ENCODE measurements at places on chromosomes 4 and X.

DNA sequence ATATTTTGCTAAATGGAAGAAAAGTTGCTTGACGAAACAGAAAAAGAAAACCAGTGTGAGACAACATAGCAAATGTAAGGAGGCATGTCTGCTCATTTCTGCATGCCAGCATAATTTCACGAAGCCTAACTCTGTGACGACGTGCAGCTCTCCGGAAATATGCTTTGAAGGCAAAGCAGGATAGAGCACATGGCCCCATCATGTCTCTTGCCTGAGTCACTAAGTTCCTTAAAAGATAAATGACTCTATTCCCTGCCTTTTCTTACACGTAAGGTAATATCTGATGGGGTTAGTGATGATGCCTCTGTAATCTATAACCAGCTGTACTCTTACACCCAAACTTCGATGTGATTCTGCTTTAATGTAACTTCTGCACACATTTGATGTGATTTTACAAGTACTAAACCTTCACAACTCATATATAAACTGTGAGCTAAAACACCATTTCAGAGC, 64.5 kb downstream of the ANXA3 start:
- no peak for DNase-seq

DNA sequence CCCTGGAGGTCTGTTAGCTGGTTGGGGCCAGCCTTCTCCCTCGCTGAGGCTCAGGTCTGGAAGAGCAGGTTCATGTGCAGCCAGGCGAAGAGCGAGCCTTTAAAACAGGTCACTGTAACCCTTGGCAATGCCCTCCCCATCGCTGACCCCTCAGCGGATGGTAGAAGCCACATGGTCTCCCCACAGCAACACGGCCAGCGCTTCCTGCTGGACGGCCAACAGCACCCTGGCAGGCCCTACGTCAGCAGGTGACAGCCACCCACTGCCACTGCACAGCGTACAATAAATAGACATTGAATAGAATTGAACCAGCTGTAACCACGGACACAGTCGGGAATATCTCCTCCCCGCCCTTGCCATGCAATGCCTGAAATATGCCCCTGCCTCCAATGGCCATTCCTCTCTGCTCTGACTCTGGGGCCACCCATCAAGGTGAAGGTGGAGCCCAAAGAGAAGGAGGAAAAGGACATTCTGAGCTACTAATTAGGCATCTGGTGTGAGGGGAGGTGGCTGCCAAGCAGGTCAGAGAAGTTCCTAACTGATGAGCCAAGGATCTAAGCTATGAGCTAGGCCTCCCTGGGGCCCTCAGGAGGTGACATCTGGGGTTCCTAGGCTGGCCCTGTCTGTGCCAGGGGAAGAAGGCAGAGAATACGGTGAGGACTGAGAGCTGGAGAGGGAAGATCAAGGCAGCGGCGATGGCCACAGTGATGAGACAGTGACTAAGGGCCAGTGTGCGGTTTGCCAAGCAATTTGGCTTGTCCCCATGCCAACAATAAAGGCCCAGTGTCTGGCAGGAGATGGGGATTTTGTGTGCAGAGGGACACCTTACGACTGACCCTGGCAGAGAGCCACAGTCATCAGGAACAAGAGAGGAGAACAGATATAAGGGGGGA, 202.3 kb downstream of the BCOR start:
- DNase-seq = no peak

DNA sequence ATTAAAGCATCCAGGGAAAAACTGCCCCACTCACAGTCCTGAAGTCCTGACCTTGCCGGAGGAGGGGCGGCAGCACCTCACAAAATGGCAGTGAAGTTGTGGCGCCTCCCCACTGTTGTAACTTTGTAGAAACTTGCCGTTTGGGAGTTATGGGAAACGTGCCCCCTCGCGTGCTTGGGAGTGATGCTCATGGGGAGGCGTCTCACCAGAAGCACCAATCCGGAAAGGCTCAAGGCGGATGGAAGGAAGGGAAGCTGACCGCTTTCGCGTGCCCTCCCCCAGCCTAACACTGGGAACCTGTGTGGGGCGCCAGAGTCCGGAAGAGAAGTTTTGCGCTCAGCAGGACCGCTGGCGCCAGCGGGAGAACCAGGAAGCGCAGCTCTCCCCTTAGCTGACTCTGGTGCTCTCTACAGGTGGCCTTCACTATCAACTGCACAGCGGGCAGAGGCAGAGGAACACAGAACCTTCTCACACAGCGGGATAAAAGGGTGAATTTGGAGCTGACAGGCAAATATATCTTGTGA, at the start of the genes CT45A10 and SAGE1:
Gene CT45A10, minus strand, starts transcription at position 151 of the 524 bp plus-strand sequence. CDS start 8,100 bp downstream, outside the sequence.
Gene SAGE1, plus strand, starts transcription at position 423 of the 524 bp plus-strand sequence. CDS start 2,527 bp downstream, outside the sequence.
- DNase-seq = no peak

DNA sequence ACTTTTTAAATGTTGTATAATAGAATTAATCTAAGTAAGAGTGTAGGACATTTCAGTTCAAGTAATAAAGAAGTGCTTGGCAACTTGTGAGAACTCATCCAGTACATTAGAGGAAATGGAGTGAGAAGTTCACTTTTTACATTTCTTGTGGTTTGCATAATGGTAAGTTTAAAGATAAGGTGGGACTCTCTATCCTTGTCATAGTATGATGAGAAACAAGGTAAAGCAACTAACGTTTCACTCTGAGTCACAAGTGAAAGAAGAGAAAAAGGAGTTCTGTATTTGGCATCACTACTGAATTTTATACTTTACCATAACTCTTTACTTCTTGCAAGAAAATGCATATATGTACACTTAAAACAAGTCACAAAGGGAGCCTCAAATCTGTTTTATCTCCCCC, 219.4 kb downstream of the SLC4A4 start:
- no peak for DNase-seq

- no peak for DNase-seq
Measured at GRCh38 chr4:87961993-87962392, 13.5 kb upstream of the SPP1 start.

DNA sequence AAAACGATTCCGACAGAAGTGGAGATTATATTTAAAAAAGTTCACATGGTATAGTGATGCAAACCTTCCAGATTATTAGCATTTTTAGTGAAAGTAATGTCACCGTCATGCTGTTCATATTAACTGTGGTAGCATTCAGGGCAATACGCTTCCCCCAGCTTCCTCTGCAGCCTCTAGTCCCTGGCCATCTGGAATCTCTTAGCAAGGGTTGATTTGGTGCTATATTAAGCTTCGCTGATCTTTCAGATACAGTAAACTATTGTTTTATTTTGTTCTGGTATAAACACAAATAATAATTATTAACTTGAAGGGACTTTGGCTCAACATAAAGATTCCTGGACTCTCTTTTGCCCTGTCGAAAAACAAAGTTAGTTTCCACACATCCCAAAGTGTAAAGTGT, 1080.5 kb upstream of the TENM3 start:
- DNase-seq = no peak

DNA sequence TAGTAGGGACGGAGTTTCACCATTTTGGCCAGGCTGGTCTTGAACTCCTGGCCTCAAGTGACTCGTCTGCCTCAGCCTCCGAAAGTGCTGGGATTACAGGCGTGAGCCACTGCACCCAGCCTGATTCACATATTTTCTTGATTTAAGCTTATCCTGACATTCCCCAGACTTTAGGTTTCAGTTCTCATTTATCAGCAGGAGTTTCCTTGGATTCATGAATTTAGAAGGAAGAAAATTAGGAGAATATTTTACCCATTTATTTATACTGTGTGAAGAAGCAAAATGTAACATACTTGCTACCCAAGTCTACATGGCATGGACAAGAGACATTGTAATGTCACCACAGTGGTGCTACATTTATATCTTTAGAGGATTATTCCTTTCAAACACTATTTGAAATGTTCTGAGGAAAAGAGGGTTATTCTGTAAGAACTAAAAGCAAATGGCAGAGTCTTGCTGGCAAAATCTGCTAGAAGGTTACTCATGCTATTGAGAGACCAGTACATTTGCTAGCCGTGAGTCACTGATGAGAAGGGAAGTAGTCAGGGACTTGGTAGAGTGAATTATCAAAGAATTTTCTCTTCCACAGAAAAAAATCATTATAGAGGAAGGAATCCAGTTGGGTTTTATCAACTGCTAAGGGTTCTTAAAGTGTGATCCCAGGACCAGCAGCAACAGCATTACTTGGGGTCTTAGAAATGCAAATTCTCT, 26.1 kb upstream of the CFAP299 start:
- no peak for DNase-seq

GRCh38 chr4:89506866-89507491, 199.4 kb upstream of the GPRIN3 start:
- no peak for DNase-seq

- DNase-seq = no peak
Measured at GRCh38 chr4:34534916-34535315, 1709.4 kb downstream of the ARAP2 start.

DNA sequence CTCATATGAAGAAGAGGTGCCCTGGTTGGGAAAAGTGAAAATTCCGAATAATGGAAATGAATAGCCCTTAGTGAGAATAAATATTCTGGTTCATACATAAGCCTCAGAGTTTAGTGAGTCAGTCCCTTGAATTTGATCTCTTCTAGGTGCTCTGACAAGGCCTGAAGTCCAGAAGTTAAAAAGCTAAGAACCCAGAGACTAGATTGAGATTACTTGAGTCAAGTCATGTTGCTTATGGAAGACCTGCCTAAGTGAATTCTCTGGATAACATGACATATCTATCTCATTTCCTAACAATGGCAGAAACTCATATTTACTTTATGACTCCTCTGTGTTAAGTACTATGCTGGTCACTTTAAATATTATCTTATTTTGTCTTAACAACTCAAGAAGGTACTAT, 10.5 kb upstream of the PRSS48 start:
- no peak for DNase-seq

GRCh38 chrX:134752558-134752957, 94.3 kb upstream of the PLAC1 start:
- no peak for DNase-seq

- DNase-seq = no peak
Measured at GRCh38 chrX:17547658-17548057, 172.7 kb downstream of the NHS start.

DNA sequence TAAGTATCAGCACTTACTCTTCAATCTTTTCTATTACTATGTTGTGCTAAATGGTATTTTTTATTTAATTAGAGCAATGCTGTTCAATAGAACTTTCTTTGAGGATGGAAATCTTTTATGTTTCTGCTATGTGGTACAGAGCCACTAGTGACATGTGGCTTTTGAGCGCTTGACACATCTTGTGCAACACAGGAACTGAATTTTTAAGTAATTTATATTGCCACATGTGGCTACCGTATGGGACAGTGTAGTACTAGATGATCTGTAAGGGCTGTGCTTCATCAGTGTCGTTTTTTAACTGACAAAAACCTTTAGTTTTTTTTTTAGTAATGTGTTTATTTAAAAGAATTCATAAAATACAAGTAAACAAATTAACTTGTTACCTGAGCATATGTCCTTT, 22.4 kb downstream of the HPRT1 start:
- no peak for DNase-seq

- no peak for DNase-seq
Measured at GRCh38 chrX:131322651-131323050, 33.5 kb upstream of the IGSF1 start.

GRCh38 chr4:98560321-98560720, 98.1 kb downstream of the TSPAN5 start:
- DNase-seq = no peak

GRCh38 chr4:143016171-143016570, 168.5 kb upstream of the USP38 start:
- no peak for DNase-seq

GRCh38 chr4:89657931-89658700, 178.8 kb downstream of the SNCA start:
- peak; percentile 65 for DNase-seq

- DNase-seq = peak; percentile 25
Measured at GRCh38 chrX:96372313-96373046, 312.2 kb upstream of the DIAPH2 start.

DNA sequence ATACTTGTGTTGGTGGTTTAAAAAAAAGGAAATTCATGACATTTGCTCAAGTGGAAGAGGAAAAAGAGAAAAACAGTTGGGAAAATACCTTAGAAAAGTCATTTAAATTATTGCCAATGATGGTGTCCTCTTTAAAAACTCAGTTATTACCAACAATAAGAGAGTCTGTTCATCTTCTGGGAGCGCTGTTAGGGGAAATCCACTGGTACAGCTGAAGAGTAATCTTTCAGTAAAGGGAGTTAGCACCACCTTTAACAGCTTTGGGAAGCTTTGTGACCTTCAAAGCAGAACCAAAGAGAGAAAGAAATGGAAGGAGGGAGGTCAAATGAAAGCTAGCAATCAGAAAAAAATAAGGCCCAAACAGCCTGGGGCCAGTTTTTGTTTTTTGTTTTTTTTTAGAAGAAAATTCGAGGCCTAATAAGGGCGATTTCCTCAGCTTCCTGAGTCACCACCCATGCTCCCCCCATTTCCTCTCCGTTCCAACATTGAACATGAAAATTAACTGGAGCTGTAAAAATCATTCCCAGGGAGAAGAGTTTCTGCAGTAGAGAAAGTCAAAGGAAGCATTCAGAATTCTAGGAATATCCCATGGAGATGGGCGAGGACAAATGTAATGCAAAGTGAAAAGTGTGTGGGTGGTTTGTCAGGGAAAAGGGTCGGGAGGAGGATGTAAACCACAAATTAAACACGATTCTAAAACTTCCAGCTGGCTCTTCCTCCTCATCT, 115.1 kb downstream of the SH3KBP1 start:
- no peak for DNase-seq

DNA sequence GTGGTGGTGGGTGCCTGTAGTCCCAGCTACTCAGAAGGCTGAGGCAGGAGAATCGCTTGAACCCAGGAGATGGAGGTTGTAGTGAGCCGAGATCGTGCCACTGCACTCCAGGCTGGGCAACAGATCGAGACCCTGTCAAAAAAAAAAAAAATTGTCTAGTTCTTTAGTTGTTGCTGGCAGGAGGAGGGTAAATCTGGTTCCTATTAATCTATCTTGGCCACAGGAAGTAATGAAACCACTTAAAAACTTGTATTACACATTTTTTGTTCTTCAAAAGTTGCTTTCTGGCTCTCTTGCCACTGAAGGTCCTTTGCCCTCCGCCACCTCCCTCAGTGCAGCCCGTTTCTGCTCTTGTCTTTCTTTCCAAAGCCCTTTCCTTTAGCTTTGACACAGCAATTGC, 102.9 kb upstream of the ARSJ start:
- no peak for DNase-seq

DNA sequence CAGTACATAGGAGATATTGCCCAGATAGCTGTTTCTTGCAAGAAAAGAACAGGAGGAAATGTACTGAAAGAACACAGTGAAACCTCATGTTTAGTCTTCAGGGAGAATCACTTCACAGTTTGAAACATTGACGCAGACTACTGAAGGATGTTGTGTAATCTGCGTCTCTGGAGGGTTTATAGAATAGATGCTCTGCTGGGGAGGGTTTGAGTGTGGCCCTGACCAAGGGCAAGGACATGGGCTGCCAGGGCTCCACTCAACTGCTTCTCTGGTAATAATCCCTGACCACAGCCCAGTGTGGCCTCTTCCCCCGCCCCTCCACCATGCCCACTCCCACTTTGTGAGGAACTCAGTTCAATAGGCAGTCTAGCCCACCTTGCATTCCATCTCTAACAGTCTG, 15.8 kb upstream of the ACE2 start:
- DNase-seq = no peak

GRCh38 chrX:123487236-123487635, 245.6 kb downstream of the THOC2 start:
- no peak for DNase-seq

All from globus pallidus (tissue), 1 donor.